NCI-H2227 treated with DMSO at 0.1 percent for 48 hours (cell line): ENCODE measurements at places on chromosomes 6 and 20.

GRCh38 chr6:16420715-16421461 lies 182.5 kb downstream of the GMPR start:
- no peak for DNase-seq

DNA sequence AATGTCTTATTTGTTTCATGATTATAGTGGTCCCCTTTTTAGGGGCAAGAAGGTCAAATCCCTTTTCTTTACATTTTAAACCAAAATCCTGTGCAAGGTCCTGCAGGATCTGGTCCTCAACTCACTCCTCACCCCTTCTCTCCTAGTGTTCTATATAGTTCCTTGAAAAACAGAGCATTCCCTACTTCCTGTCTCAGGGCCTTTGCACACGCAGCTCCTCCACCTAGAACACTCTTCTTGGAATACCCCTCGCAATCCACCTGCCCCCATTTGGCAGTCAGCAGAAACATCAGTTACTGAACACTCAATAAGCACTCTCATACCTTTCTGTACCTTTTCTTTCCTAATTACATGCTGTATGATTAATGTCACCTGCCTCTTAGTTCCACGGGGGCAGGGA lies 3.2 kb upstream of the ATP5F1E start:
- no peak for DNase-seq

GRCh38 chr6:142440600-142441293 lies 138.9 kb downstream of the ADGRG6 start:
- DNase-seq: no peak

- no peak for DNase-seq
Observed at GRCh38 chr6:34196116-34196832, 40.4 kb upstream of the HMGA1 start.

GRCh38 chr6:162728197-162728596 lies 423 bp downstream of the PACRG start:
- DNase-seq: no peak

GRCh38 chr6:83462524-83462923 lies 31.7 kb upstream of the ME1 start:
- DNase-seq: no peak

- DNase-seq: no peak
Observed at GRCh38 chr6:132715204-132715603, 1.3 kb upstream of the VNN1 start.

DNA sequence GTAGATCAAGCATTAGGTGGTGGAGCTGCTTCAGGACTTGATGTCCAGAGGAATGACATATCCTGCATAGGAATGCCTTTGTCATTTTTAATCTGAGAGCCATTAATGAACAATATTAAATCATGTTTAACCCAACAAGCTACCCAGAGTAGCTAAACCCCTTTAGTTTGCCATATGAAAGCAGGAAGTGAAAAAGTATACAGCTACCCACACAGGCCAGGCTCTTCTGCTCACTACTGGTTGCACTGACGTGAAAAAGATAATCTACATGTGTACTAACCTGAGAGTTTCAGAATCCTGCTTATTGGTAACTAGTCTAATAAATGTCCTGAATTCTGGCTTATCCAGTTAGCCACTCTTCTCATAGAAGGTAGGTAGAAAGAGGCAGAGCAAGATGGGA lies 19.9 kb downstream of the GLYATL3 start:
- no peak for DNase-seq

GRCh38 chr6:38443352-38444144 lies 196.2 kb downstream of the BTBD9 start:
- DNase-seq: no peak

DNA sequence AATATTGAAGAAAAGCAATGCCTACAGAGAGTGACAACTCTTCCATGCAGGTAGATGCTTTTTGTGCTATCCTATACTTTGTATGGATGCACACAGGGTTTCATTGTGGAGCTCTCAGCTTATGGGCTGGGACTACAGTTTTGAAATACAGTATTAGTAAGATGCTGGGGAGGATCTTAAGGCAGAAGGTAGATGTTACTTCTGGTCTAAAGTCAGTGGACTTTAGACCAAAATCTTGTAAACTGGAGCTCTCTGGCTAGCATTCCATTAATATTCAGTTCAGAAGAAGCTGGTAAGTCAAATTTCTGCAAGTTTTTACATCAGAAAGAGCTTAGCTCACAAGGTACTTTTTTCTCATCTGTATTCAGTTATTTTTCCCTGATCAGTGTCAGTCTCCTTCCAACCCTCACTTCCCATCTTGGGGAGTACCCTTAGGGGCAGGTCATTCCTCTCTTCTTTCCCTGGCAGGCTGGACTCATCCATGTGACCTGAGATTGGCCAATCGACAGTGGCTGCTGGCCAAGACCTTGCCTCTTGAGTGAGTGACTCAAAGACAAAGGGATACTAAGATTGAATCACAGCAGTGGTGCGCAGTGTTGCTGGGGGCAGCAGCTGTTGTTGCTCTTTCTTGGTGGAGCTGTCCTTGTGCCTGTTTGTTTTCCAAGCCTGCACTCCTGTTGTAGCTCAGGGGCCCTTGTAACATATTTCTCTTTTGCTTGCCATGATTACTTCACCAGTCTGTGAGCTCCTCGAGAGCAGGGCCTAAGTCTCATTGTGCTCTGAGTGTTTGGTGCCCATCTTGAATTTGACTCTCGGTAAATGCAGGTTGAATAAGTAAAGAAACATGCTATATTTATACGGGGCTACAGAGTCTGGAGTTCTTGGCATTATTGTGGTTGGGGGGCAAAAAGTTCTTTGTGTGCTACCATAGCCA lies 2.8 kb upstream of the PHF20 start:
- peak; percentile 77 for DNase-seq

GRCh38 chr6:105326833-105327770 lies 75.8 kb downstream of the PREP start:
- no peak for DNase-seq

- DNase-seq: no peak
Observed at GRCh38 chr6:45946887-45947286, 68.8 kb downstream of the CLIC5 start.

GRCh38 chr20:31872406-31872805 lies 2.0 kb downstream of the TTLL9 start:
- DNase-seq: no peak

- DNase-seq: no peak
Observed at GRCh38 chr6:44731485-44732095, 344.1 kb downstream of the CDC5L start.

DNA sequence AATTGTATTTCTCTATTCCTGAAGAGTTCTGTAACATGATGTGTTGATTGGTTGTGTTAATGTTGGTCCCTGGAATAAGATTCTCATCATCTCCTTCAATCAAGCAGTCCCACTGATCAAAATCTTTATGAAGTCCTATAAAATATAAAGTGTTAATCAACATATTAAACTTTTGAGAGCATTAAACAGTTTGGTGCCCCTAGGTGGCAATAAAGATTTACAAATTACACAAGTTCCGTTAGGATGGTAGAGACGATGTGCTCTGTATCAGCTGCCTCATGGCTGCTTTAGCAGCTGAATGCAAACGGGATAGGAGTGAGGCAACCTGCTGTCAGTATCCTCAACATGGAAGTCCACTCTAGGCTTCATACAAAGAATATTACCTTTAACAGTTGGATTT lies 16.9 kb downstream of the TDRD6 start:
- no peak for DNase-seq

GRCh38 chr6:4892785-4893485 lies 110.9 kb downstream of the RPP40 start:
- no peak for DNase-seq

DNA sequence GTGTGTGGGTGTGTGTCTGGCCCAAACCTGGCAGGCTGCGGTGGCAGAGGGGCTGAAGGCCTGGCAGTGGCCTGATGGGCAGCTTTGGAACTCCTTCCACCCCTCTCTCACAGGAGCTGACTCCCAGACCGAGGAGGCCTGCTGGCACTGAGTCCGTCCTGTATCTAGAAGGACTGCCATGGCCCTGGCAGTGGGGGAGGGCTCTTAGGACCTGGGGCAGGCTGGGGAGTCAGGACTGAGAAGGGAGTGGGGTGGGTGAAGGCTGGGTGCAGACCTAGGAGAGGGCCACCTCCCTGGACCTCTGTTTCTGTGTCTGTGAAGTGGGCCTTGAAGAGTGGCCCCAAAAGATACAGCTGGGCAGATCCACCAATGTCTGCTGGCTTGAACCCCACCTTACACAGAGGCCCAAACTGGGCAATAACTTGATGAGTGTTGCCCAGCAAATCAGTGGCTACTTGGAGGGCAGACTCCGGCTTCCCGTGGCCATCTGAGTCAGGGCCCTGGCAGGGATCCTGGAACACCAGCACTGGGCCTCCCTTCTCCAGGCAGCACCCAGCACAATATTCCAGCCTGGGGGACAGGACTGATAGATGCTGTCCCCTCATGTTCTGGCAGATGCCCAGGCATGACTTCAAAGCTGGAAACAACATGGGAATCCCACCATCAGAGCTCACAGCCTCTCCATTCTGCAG lies 46.7 kb upstream of the BLCAP start:
- DNase-seq: no peak

DNA sequence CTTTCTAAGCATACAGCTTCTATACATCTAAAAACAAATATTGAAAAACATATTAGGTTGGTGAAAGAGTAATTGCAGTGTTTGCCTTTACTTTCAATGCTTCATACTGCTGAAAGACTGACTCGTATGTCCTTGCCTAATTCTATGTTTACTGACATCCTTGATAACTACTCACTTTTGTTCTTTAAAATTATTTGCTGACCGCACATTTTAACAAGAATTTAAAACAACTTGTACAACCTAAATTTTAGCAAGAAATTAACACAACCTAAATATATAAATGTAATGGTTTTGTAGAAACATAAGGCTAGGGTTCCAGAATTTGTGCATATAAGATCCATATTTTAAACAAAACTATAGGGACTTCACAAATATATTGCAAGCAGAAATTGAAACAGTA lies 640.2 kb upstream of the MMS22L start:
- no peak for DNase-seq

- no peak for DNase-seq
Observed at GRCh38 chr6:170205534-170206316, 85.2 kb downstream of the DLL1 start.

DNA sequence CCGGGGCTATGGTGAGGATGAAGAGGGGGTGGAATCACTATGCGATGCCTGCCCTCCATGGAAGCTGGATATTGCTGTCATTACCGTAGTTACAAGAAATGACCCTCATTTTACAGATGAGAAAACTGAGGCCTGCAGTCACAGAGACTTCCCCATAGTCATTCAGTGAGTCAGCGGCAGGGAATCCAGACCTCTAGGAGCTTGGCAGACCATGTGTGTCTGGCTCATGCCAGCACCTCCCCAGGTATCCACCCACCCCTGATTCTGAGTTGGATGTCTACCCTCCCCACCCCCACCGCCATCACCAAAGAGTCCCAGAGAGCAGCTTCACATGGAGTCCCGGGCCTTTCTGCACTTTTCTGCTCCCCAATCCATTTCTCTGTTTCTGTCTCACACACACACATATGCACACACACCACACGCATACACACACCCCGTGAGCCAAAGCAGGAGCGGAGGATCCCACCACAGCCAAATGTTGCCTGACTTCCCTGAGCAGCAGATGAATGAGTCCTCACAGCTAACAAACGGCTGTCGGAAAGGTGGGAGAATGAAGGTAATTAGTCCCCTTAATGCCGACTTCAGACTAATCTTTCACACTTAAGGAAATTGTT lies 24.8 kb downstream of the CDH22 start:
- DNase-seq: no peak

GRCh38 chr6:40389254-40389653 lies 197.9 kb downstream of the LRFN2 start:
- no peak for DNase-seq

DNA sequence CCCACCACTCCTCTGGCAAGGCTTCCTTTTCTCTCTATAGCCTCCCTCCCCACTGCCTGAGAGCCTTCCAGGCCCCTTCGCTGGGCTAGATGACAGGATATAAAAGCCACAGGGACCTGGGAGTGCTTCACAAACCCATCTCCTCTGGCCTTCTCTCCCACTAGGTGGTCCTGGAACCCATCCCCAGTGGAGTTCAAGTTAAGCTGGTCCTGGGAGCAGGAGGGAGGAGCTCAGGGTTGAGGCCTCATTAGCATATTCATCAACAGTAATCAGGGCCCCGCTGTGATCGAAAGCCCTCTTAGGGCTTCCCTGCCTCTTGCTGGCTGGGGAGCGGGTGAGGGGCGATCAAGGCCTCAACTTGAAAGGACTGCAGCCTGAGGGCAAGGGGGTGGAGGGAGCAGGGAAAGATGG lies 9.1 kb downstream of the EBF4 start:
- DNase-seq: no peak

- DNase-seq: peak; percentile 54
Observed at GRCh38 chr6:122609881-122610689, at the start of gene PKIB. Gene PKIB (plus strand): TSS chr6:122610405. CDS start chr6:122717795, 107,390 bp downstream.

DNA sequence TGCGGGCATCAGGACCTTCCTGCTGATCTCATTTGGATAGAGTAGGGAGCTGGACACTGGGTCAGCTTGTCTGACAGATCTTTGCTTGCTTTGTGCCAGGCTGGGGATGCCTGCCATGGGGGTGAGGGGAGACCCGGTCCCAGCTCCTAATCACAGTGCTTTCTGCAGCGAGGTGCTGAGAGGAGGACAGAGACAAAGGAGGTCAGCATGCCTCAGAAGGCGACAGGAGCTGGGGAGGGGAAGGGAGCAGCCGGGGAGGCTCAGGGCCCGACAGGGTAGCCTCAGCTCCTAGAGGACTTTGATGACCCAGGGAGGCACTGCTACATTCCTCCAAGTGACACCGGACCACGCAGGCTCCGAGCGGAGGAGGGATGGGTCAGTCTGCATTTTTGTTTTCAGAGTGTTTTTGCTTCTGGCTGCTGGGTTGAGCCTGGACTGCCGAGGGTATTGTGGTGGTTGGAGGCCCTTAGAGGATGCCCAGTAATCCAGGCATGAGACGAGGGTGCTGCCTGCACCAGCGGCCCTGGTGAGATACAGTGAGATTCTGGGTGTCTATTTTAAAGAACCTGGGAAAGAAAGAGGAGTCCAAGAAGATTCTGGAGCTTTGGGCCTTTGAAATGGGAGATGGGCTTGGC lies 7.8 kb downstream of the RBM38 start:
- DNase-seq: no peak

GRCh38 chr20:33339515-33340058 lies 56.6 kb downstream of the BPIFB1 start:
- no peak for DNase-seq
